ENCODE measurements at places on chromosomes 12 and 14. TPM values are rescaled to one million over a fixed set of nuclear protein-coding genes. Genes with fewer than 3 reads are reported as not detected.

ASB2 gene
- total RNA-seq, result 7.9 TPM

TUBA1C gene
- total RNA-seq, result 279 TPM

CCDC198 gene
- total RNA-seq, result not detected

INHBC gene
- total RNA-seq, result not detected

SMIM41 gene
- total RNA-seq, result not detected

CCDC38 gene
- total RNA-seq, result not detected

NRXN3 gene
- not detected for total RNA-seq

GLIPR1L2 gene
- not detected for total RNA-seq

DNA sequence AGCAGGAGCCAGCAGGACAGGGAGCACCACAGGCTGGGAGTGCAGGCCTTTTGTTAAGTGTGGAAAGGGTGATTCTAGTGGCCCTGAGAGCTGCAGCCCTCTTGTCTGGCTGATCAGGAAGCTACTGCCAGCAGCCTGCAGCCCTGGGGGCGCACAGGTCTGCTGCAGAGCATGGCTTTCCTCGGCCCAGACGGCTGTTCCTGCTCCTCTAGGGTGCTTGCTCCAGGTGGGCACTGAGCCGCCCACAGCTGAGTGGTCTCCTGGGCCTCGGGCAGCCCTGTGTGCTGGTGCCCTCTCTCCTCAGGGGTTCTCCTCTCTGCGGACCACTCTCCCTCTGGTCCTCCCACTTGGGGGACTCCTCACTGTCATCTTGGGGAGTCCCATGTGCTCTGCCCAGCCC lies 18.9 kb downstream of the CCDC88C start:
- DNase-seq, result no peak

DNA sequence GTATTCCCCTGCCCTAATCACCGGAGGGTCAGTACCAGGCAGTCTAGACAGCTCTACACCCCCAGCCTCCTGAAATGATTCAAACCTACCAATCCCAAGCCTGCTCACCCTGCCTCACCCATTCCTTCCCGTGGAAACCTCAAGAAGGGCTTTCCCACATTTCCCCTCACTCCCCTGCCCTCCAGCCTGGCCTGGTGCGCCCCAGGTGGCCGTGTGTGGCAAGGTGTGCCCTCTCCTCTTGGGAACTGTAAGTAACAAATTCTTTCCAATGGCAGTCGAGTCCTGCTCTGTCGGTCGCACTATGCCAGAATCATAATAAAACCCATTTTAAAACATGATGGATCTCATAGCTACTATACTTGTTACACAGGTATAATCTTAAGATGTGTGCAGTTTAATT lies 13.9 kb upstream of the DEGS2 start:
- no peak for DNase-seq

- DNase-seq, result no peak
These were observed 85.4 kb upstream of the DYNC1H1 start for GRCh38 chr14:101878822-101879528.

- DNase-seq, result peak; percentile 64
These were observed 804 bp downstream of the GAPDH start for GRCh38 chr12:6534945-6535696.

DNA sequence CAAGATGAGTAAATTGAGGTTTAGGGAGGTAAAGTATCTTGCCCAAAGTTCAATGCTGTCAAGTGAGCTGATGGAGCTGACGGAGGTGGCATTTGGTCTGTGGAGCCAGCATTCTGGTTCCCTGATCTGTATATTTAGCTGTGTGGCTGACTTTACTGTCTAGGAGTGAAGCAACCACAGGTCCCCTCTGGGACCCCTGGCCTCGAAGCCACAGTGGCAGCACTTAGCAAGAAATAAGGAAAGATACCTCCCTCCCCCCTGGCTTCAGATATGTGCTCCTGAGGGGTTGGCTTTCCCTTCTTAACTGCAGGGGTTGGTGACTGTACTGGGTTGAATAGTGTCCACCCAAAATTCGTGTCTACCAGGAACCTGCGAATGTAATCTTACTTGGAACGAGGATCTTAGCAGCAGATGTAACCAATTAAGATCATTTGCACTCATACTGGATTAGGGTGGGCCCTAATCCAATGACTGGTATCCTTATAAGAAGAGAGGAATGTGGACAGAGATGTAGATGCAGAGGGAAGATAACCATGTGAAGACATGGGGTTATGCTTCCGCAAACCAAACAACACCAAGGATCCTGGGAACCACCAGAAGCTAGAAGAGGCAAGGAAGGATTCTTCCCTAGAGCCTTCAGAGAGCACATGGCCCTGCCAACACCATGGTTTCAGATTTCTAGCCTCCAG lies 2.0 kb upstream of the ACVR1B start:
- DNase-seq, result no peak

GRCh38 chr12:33439587-33440011 lies at the start of gene SYT10:
TSS of gene SYT10 (minus strand) at chr12:33439819. CDS start at chr12:33439522, 297 bp downstream.
- no peak for DNase-seq

GRCh38 chr12:74957231-74957630 lies 252.4 kb downstream of the KCNC2 start:
- DNase-seq, result no peak

DNA sequence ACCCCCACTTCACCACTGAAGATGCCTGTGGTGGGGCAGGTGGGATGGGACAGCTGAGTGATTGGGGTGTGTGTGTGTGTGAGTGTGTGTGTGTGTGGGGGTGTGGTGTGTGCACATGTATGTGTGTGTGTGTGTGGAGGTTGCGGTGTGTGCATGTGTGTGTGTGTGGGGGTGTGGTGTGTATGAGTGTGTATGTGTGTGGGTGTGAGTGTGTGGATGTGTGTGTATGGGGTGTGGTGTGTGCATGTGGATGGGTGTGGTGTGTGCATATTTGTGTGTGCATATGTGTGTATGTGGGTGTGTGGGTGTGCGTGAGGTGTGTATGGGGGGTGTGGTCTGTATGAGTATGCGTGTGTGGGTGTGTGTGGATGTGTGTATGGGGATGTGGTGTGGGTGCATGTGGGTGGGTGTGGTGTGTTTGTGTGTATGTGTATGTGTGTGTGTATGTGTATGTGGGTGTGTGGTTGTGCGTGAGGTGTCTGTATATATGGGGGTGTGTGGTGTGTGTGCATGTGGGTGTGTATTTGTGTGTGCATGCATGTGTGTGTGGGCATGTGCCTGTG lies 61.6 kb downstream of the PLEKHG3 start:
- no peak for DNase-seq

GRCh38 chr14:51880835-51881580 lies 20.6 kb downstream of the GNG2 start:
- DNase-seq, result no peak

DNA sequence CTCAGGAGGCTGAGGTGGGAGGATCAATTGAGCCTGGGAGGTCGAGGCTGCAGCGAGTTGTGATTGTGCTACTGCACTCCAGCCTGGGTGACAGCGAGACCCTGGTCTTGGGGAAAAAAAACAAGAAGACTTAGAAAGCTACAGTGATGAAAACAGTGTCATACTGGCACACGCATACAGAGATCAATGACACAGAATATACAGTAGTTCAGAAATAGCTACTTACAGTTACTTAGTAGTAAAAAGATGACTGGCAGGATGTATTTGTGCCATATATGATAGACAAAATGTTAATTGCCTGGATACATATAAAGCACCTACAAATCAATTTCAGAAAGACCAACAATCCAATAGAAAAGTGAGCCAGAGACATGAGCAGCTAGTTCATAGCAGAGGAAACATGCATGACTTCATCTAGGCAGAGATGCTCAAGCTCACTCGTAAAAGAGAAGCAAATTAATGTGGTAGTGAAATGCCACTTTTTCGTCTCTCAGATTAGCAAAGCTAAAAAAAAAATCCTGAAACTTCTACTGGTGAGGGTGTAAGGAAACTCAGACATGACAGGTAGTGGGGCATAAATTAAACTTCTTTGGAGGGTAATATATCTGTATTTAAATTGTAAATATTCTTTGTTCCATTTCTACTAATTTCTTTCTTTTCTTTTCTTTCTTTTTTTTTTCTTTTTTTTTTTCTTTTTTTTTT lies 2.5 kb upstream of the ALDH2 start:
- no peak for DNase-seq

- no peak for DNase-seq
These were observed 214.1 kb downstream of the DUSP6 start for GRCh38 chr12:89138048-89138852.

DNA sequence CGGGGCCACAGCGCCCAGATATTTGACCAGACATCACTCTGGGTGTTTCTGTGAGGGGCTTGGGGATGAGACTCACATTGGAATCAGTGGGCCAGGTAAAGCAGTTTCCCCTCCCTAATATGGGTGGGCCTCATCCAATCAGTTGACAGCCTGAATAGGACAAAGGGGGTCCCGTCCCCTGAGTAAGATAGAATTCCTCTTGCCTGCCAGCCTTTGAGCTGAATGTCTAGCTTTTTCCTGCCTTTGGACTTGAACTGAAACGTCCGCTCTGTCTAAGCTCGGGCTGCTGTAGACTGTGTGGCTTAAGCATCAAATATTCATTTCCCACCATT lies 88.8 kb upstream of the DIO3 start:
- DNase-seq, result no peak

DNA sequence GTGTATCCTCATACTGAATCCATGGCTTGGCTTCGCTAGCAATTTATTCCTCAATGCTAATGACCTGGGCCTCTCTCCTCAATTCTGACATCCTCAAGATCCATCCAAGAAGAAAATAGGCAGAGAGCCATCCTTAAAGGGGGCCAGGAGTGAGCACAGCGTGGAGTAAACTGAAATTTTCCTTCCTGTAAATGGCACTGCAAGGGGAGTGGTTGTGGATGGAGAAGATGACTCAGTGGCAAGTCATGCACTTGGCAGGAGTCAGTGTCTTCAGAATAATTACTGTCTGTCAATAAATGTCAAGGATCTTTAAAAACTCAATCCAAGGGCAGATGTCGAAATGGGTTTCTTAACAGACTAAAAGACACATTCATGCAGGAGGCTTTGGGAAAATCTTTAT lies 88.0 kb upstream of the TMEM132C start:
- DNase-seq, result no peak

Measured in G401 (cell line).